Activated CD4-positive, alpha-beta memory T cell treated with anti-CD3 and anti-CD28 coated beads for 36 hours (primary cell): ENCODE measurements at places on chromosomes 6 and 20. TPM values are rescaled to one million over a fixed set of nuclear protein-coding genes. Genes with fewer than 3 reads are reported as not detected.

Gene C6orf58
- total RNA-seq: not detected

Gene HLA-DQA1
- total RNA-seq: 0.97 TPM

DNA sequence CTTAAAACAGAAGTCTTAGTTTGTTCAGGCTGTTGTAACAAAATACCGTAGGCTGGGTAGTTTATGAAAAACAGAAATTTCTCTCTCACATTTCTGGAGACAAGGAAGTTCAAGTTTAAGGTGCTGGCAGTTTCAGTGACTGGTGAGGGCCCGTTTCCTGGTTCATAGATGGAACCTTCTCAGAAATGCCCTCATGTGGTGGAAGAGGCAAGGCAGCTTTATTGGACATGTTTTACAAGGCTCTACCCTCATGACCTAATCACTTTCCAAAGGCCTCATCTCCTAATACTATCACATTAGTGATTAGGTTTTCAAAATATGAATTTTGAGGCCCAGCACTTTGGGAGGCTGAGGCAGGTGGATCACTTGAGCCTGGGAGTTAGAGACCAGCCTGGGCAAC lies 2.4 kb downstream of the HEBP2 start:
- no peak overlapping the region for H3K27ac ChIP-seq
- H3K27me3 ChIP-seq: no peaks in the 10 kb centered on the region
- no peak overlapping the region for H3K4me3 ChIP-seq
- H3K4me1 ChIP-seq: peaks cover 39% of the 10 kb centered on the region

DNA sequence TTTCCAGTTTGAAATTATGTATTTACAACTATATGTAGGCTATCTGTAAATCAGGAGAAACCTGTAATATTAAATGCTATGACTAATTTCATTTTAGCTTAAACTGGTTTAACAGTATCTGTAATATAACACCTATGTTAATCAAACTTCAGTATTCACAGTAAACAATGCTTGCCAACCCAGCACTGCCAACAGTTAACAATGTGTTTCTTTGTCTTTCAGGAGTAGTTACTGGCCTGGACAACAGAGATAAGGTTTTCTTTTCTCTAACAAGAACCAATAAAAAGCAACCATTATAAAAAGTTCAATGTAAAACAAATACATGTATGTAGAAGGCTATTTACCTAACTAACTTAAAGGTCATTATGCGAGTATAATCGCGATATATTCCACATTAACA lies 158.8 kb downstream of the CDK19 start:
- peaks cover 3% of the 10 kb centered on the region for H3K4me1 ChIP-seq
- DNase-seq: no peak
- no peak overlapping the region for H3K27ac ChIP-seq
- no peaks in the 10 kb centered on the region for H3K27me3 ChIP-seq
- peaks cover 6% of the 10 kb centered on the region for H3K36me3 ChIP-seq

Gene GJA10
- not detected for total RNA-seq

Gene LAMA4
- not detected for total RNA-seq

Gene AK9
- 2.2 TPM for total RNA-seq

- peaks cover 12% of the 10 kb centered on the region for H3K27me3 ChIP-seq
- peaks cover 19% of the 10 kb centered on the region for H3K4me1 ChIP-seq
- H3K36me3 ChIP-seq: no peaks in the 10 kb centered on the region
Observed at GRCh38 chr20:19737025-19737424, 21.0 kb upstream of the RIN2 start.

GRCh38 chr20:10077886-10078285 lies 43.1 kb downstream of the ANKEF1 start:
- no peaks in the 10 kb centered on the region for H3K36me3 ChIP-seq
- peaks cover 15% of the 10 kb centered on the region for H3K27me3 ChIP-seq
- no peak overlapping the region for H3K27ac ChIP-seq
- H3K4me3 ChIP-seq: no peak overlapping the region
- peaks cover 2% of the 10 kb centered on the region for H3K4me1 ChIP-seq

GRCh38 chr6:148349466-148349865 lies 6.8 kb downstream of the SASH1 start:
- no peaks in the 10 kb centered on the region for H3K4me1 ChIP-seq
- no peak overlapping the region for H3K27ac ChIP-seq
- H3K27me3 ChIP-seq: peaks cover 21% of the 10 kb centered on the region
- no peaks in the 10 kb centered on the region for H3K36me3 ChIP-seq
- no peak for DNase-seq
- no peak overlapping the region for H3K4me3 ChIP-seq

DNA sequence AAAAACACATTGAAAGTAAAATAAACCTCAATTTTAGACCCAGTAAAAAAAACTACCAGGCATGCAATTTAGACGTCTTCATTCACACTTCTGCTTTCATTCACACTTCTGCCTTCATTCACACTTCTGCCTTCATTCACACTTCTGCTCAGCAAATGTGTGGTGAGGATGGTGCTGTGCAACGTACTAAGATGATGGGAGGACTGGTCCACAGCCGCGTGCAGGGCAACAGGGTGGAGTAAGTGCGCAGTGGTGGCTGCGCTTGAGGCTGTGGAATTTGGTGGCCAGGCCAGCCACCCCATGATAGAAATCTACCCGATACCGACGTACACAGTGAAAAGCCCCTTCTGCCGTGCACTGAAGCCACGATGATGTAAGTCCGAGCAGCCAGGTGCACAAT lies 114.3 kb upstream of the CD93 start:
- no peaks in the 10 kb centered on the region for H3K36me3 ChIP-seq
- no peak overlapping the region for H3K27ac ChIP-seq
- H3K4me3 ChIP-seq: no peak overlapping the region
- H3K27me3 ChIP-seq: peaks cover 17% of the 10 kb centered on the region
- no peaks in the 10 kb centered on the region for H3K4me1 ChIP-seq

- no peaks in the 10 kb centered on the region for H3K27me3 ChIP-seq
- no peaks in the 10 kb centered on the region for H3K4me1 ChIP-seq
- H3K4me3 ChIP-seq: no peak overlapping the region
- no peaks in the 10 kb centered on the region for H3K36me3 ChIP-seq
Observed at GRCh38 chr6:81384921-81385320, 367.6 kb downstream of the TENT5A start.

- H3K36me3 ChIP-seq: no peaks in the 10 kb centered on the region
- no peak overlapping the region for H3K4me3 ChIP-seq
- H3K27ac ChIP-seq: no peak overlapping the region
- DNase-seq: no peak
Observed at GRCh38 chr6:86723729-86724128, 213.6 kb upstream of the HTR1E start.

- H3K4me1 ChIP-seq: no peaks in the 10 kb centered on the region
- no peak for DNase-seq
- no peaks in the 10 kb centered on the region for H3K36me3 ChIP-seq
- peaks cover 21% of the 10 kb centered on the region for H3K27me3 ChIP-seq
- no peak overlapping the region for H3K27ac ChIP-seq
Observed at GRCh38 chr6:138540468-138540867, 41.2 kb upstream of the NHSL1 start.

DNA sequence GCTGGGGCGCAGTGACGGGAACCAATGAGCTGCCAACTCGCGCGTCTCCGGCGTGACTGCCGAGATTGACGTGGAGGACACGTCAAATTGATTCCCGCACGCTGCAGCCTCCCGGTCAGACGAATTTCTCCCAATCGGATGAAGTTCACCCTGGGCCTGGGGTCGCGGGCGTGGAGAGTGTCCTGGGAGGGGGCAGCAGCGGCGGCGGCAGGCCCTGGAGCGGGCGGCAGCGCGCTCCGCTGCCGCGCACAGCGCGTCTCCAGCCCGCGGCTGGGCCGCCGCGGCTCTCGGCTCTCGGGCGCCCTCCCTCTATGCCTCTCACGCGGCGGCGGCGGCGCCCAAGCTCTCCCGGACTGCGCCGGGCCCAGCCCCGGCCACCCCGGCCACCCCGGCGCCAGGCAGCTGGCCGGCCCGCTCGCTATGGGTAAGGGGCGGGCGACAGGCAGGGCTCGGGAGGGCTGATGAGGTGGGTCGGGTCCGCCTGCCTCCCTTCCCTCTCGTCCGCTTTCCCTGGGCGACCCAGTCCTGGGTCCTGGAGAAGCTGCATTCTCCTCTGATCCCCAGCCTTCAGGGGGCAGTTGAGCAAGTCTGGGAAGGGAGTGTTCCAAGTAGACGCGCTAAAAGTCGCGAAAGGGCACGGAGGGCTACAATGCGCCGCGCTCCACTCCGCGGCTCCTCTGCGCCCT lies at the start of gene PAX1:
PAX1 (plus strand) TSS at position 90 of the 686 bp plus-strand sequence; CDS start at position 139, 49 bp downstream.
- DNase-seq: no peak
- peaks cover 76% of the 10 kb centered on the region for H3K27me3 ChIP-seq
- no peaks in the 10 kb centered on the region for H3K36me3 ChIP-seq
- H3K27ac ChIP-seq: no peak within 1 kb of the TSS

- H3K4me3 ChIP-seq: no peak overlapping the region
- no peak for DNase-seq
- H3K4me1 ChIP-seq: no peaks in the 10 kb centered on the region
- no peaks in the 10 kb centered on the region for H3K36me3 ChIP-seq
Observed at GRCh38 chr6:54899442-54899841, 52.9 kb downstream of the FAM83B start.

DNA sequence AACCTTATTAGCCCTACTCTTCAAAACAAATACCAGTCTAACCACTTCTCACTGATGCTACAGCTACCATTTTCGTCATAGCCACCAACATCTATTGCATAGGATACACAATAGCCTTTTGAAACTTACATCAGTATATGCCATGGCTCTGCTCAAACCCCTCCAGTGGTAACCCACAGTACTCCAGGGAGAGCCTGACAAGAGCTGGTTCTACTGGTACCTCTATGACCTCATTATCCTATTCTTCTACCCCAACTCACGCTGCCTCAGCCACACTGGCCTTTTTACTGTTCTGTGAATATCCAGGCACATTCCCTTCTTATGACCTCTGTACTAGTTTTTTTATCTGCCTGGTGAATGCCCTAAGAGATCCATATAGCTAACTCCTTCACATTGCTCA lies 157.6 kb downstream of the ARHGAP18 start:
- no peak for DNase-seq
- H3K27ac ChIP-seq: no peak overlapping the region
- H3K4me3 ChIP-seq: no peak overlapping the region
- no peaks in the 10 kb centered on the region for H3K4me1 ChIP-seq
- H3K27me3 ChIP-seq: no peaks in the 10 kb centered on the region

- H3K4me3 ChIP-seq: no peak overlapping the region
- H3K27me3 ChIP-seq: no peaks in the 10 kb centered on the region
- no peaks in the 10 kb centered on the region for H3K36me3 ChIP-seq
- DNase-seq: no peak
Observed at GRCh38 chr20:22763257-22763906, 179.0 kb upstream of the FOXA2 start.

Gene MYB
- 19.4 TPM for total RNA-seq

GRCh38 chr6:31495580-31495979 lies 2.4 kb upstream of the MICB start:
- H3K4me1 ChIP-seq: peaks cover 51% of the 10 kb centered on the region
- no peaks in the 10 kb centered on the region for H3K27me3 ChIP-seq
- H3K36me3 ChIP-seq: peaks cover 2% of the 10 kb centered on the region
- peak overlapping the region; percentile 90 for H3K4me3 ChIP-seq
- H3K27ac ChIP-seq: peak overlapping the region; percentile 94
- DNase-seq: no peak

Gene THBS2
- not detected for total RNA-seq
